T1000 (cell line): ENCODE measurements at places on chromosomes 16 and 17.

DNA sequence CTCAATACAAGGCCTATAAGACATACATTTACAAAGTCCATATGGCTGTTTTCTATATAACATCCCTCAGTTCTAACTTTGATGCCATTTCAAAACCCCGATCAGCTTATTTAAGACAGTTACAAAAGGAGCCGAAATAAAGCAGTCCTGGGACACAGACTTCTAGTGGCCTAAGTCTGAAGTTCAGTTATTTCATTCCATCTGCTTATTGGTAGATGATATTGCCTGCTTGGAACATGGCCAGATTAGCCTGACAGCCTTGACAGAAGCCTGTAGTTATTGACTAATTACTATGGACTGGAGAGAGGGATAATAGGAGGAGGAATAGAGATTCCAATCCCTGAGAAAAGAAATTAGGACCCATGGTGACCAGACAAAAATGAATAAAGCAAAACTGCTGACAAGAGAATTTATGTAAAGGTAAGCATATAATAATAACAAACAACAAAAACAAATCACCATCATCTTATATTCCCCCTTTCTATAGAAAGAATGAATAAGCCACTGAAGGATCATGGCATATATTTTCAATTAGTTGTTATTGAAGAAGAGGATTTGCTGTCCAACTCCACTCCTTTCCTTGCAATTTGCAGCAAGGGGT is 206.3 kb upstream of the TOM1L1 start:
- DNase-seq = no peak

DNA sequence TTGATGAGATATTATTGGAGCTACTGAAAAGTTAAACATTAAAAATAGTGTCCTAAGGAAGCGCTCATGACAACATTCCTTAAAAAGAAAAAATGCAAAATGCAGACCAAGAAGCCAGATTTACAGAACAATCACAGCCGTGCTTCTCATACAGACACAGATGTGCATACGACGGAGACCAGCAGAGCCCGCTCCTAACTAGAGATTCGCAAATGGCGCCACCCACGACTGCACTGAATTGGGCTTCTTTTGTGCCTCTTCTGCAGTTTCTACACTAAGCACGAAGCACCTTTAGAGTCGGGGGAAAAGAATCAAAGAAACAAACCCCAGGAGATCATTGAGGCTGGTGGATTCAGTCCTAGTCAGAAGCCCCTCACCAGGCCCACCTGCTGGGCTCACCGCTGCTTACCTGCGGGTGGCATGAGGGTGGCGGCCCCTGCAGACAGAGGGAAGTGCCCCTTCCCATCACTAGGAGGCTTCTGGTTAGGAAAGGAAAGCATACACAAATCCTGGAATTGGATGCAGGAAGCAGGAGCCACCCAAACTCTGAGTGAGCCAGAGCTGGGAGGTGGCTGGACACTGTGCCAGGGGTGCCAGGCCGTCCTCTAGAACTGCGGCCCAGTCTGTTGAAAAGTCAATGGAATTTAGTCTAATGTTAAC is 64.9 kb upstream of the CHMP6 start:
- no peak for DNase-seq

GRCh38 chr17:37391146-37391545 is 15.4 kb downstream of the C17orf78 start:
- no peak for DNase-seq

DNA sequence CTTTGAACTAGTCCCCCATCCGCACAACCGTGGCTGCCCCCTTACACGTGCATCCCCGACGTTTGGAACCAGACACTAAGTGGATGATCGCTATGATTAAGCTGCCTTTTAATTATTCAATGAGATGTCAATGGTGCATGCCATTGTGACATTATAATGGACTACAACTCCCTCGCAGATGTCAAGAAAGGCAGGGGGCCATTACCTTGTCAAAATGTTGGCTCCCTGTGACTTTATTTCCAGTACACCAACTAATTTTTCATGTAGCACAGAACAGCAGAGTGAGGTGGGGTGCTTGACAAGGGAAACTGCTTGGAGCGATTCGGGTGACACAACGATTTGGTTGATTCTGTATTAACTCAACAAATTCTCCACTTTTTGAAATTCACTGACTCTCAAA is 26.5 kb downstream of the ASIC2 start:
- no peak for DNase-seq

DNA sequence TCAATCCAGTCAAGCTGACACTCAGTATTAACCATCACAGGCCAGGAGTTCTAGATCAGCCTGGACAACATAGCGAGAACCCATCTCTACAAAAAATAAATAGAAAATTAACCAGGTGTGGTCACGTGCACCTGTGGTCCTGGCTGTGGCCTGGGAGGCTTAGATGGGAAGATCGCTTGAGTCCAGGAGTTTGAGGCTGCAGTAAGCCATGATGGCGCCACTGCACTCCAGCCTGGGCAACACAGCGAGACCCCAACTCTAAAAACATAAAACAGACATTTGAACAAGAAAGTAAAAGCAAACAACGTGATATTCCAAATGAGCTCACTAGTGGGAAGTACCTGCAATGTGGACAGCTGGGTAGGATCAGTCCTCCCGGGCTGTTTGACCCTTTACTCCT is 41.9 kb downstream of the CRISPLD2 start:
- no peak for DNase-seq

DNA sequence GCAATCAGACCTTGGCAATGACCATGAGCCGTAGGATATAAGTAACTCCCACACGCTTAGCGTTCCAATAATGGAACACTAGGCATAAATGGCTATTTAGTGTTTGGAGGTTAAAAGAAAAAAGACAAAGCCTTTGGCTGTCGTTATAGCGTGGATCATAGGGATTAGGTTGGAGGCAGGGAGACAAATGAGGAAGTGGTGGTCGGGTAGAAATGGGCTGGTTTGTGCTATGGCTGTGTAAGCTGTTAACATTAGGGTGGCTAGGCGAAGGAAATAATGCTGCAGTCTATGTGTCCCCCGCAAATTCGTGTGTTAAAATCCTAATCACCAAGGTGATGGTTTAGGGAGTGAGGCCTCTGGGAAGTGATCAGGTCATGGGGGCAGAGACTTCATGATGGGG is 120.4 kb upstream of the IRX6 start:
- DNase-seq = no peak

DNA sequence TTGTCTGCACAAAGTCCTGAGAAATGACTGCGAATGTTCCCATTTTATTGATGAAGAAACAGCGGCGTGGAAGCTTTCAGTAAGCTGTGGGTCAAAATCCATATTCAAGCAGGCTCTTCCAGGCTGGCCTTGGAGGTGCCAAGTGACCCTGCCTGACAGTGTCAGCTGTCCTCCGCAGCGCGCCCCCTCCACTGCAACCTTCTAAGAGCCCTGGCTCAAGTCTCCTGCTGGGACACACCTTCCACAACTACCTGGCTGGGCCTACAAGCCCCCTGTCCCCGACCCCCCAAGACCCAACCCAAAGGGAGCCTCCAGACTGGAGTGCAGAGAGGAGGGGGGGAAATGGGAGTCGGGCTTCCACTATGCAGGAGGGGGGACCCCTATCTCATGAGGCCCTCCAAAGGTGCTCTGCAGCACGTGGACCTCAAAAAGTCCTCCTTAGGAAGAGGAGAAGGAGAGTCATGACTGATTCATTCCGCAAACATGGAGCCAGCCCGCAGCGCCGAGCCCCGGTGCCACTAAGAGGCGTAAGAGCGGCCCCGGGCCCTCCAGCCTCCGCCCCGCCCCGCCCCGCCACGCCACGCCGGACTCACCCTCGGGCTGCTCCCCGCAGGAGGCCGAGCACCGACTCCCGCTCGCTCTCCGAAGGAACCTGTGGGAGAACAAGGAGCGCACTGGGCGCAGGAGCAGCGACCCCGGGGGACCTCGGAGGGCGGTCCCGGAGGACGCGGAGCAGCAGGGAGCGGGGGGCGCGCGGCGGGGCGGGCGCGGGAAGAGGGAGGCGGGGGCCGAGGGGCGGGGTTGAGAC is 574 bp downstream of the MPP3 start:
- peak; percentile 59 for DNase-seq

- DNase-seq = no peak
Measured at GRCh38 chr16:66258916-66259845, 107.3 kb upstream of the CDH5 start.

DNA sequence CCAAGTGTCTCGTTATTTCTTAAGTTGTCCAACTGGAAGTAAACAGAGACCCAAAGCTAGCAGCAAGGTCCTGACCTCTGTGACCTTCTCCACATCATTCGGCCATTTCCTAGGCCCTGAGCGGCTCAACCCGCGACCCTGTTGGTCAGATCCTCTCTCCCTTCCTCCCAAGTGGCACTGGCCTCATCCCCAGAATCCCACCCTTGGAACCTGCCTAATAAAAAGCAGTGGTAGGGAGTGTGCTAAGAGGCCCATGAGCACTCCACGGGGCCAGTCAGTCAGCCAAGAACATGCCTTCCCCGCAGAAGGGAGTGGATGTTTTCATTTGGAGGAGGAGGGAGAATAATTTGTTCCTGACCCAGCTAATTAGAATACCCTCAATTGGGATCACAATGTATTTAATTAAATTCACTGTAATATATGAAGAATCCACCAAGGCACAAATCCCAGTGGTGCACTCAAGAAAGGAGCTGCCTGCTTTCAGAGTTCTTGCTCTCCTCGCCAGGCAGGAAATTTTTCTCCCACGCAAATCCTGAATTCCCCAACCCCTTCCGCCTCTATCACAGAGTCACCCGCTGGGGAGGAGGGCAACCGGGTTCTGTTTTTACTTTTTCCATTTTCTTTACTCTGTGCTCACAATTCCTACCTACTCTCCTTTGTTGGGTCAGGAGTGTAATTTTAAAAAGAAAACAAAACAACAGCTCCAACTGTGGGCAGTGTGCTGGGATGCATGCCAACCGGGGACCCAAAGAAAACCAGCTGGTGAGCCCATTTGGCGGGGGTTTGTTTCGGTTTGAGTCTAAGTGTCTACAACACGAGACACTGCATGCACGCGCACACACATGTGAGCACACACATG is 153.4 kb downstream of the ZFHX3 start:
- DNase-seq = no peak

- DNase-seq = no peak
Measured at GRCh38 chr17:67415291-67415690, 38.2 kb downstream of the PITPNC1 start.

DNA sequence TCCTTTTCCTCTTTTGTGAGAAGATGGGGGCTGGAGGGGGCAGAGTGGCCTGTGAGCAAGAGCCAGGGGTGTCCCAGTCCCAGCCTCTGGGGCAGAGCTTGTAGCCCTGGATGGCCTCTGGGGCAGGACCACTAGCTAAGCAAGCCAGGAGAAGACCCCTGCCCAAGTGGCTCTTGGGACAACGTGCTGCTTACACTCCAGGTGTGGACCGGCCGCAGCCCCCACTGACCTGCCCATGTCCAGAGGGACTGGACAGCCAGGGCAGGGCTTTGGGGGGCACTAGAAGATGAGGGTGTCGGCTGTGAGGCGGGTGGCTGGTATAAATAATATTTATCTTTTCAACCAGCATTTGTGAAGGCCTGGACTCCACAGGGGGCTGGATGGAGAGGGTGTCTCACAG is 9.2 kb upstream of the SPPL2C start:
- DNase-seq = no peak
